ENCODE measurements at places on chromosomes 16 and 17.

GRCh38 chr16:69285240-69285639, 25.9 kb upstream of the VPS4A start:
- no peak for ATAC-seq

DNA sequence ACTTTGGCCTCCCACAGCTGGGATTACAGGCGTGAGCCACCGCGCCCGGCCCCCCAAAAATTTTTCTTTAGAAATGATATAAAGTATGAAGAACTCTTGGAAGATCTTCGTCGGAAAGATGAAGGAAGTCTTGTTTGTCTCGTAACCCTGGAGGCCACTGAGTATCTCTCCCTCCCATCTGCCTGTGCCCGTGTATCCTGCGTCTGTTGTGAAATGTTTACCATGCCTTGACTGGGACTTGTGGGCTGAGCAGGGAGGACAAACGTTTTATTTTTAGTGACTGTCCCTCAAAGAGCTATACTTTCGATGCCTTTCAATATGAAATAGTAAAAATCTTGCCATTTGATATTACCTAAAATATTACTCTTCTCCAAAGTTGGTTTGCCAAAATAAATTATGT, 121.2 kb downstream of the RPTOR start:
- no peak for ATAC-seq

DNA sequence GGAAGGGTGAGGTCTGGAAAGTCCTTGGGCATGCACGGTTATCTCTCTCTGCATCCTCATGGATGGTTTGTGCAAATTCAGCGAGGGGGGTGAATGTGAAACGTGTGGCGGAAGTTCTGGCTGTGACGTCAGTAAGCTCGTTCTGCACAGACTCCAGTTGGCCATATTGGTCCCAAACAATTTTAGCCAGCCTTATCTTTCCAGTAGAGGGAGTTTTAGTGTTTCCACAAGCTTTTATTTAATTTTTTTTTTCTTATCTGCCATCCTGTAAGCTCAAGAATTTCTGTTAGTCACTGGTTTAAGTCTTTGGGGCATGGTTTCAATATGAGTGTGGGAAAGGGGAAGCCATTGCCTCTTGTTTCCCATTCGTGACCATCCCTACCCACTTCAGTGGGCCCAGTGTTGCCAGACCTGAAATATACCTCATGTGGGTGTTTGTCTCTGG, 39.0 kb downstream of the HLF start:
- ATAC-seq, result peak; percentile 87

- no peak for ATAC-seq
Measured at GRCh38 chr16:87854053-87854906, 15.0 kb downstream of the SLC7A5 start.

GRCh38 chr16:11136600-11136999, 119.4 kb downstream of the SOCS1 start:
- no peak for ATAC-seq

DNA sequence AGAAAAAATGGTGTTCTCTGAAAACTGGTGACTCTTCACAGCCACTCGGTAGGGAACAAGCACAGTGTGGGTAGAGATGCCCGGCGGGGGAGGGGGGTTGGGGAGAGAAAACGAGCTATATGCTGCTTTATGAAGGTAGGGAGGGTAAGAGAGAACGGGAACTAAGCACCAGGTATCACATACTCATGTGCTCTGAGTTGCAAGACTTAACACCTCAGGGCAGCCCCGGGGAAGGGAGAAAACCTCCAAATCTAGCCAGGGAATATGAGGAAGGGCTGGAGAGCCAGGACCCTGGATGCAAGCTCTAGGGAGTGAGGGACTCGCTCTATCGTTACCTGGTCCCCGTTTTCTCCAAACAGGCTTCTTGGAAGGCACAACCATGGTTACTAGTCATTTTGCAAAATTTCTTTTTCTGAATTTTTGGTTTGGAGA, 35.3 kb downstream of the HIC1 start:
- ATAC-seq, result peak; percentile 3

DNA sequence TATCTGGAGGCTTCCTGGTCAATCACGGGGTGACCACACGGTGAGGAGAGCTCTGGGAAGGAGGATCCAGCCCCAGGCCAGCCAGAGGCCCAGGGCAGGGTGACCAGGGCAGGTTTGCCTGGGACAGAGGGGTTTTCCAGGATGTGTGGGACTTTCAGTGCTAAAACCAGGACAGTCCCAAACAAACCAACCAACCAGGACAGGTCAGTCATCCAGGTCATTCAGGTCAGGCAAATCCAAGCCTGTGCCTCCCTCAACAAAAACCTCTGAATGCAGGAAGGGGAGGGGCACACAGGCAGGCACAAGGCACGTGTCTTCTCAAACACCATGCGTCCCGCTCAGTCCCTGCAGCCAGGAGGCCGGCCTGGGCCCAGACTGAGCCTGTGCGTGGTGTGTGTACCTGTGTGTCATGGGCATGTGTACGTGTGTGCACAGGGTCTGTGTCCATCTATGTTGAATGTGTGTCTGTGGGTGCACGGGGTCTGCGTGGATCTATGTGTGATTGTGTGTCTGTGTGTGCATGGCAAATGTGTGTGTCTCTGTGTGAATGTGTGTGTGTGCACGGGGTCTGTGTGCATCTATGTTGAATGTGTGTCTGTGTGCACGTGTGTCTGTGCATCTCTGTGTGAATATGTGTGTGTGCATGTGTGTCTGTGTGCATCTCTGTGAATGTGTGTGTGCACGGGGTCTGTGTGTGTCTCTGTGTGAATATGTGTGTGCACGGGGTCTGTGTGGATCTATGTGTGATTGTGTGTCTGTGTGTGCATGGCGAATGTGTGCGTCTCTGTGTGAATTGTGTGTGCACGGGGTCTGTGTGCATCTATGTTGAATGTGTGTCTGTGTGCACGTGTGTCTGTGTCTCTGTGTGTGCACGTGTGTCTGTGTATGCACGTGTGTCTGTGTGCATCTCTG, 78.9 kb downstream of the RTN4RL1 start:
- no peak for ATAC-seq

DNA sequence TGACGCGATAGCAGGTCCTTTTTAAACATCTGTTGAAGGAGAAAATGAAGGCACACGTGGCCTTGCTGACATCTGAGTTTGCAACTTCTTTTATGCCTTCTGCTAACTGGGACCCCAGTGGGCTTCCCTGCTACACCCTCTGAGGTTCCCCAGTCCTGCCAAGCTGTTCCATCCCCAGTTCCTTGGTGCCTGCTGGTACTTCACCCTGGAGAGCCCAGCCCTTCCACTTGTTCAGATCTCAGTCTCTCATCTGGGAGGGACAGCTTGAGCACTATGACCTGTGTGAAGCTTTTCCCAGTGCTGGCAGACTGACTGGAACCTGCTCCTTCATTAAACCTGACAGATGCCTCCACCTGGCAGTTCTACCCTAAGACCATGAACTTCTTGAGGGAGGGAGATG, 95.5 kb downstream of the WWOX start:
- no peak for ATAC-seq

GRCh38 chr16:12462426-12463280, 341.0 kb downstream of the CPPED1 start:
- ATAC-seq, result no peak

DNA sequence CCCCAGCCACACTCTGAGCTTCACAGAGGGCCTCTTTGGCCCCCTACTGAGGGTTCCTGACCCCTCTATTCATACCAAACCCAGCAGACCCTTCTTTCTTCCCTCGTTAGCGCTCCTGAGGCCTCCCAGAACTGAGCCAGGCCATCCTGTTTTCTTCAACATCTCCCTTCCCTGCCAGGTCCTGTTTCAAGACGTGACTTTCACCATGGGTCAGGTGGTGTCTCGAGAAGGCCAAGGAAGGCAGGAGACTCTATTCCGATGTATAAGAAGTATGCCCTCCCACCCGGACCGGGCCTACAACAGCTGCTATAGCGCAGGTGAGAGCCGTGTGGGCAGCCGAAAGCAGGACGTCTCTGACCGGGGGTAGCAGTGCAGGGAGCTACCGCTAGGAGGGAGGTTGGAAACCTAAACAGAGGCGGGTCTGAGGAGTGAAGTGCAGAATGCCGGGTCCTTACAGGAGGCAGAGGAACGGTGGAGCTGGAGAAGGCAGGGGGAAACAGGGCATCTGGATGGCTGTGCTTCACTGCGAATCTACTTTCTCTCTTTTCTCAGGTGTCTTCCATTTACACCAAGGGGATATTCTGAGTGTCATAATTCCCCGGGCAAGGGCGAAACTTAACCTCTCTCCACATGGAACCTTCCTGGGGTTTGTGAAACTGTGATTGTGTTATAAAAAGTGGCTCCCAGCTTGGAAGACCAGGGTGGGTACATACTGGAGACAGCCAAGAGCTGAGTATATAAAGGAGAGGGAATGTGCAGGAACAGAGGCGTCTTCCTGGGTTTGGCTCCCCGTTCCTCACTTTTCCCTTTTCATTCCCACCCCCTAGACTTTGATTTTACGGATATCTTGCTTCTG, 1.3 kb upstream of the SENP3 start:
- peak; percentile 45 for ATAC-seq

DNA sequence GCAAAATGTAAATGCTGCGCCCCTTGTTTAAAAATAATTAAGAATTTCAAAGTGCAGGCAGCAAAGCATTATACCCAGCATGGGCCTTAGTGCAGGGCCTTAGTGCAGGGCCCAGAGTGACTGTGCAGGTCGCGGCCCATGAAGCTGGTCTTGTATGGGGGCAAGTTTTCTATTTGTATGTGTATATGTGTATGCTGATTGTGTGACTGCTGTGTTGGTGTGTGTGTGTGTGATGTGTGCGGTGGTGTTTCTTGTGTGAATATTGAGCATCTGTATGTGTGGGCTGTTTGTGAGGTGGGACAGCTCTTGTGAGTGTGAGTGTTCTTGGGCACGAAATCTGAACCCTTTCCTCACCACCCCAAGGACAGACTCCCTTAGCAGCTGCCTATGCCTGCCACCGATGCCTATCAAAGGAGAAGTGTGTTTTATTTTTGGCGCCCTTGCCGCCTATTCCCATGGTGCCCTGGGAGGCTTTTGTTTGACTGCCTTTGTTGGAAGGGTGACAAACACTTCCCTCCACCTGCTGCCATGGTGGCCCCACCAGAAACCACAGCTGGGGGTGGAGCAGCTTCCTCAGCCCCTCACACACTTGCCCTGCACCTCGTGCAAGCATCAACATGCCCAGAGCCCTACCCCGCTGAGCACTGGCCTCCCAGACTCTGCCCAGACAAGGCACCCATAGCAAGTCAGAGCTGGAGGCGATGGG, 18.0 kb downstream of the CCR7 start:
- ATAC-seq, result no peak

All from activated T-helper 17 cell treated with anti-CD3 and anti-CD28 coated beads, Interleukin-2, amount 50 U/mL, for 72 hours (primary cell).